Endothelial cell (in vitro differentiated cells): ENCODE measurements at places on chromosomes 1 and 21. TPM values are rescaled to one million over a fixed set of nuclear protein-coding genes. Genes with fewer than 3 reads are reported as not detected.

DNA sequence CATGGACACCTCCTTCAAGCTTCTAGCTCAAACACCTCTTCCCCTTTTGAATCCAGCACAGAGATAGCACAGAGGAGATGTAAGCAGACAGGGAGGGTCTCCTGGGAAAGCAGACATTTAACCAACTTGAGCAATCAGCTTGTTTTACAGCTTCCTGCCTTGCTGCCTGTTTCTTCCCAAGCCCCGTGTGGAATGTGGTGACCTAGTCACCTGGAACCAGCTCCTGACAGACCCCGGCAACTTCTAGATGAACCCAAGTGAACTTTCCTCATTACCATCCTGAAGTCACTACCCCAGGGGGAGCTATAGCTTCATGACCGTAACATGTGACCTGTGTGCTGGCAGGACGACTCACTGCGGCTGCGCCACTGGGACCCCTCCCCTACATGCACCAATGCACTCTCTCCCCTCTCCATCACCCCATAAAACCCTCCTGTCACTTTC, 24.1 kb upstream of the TTF2 start:
- peaks cover 22% of the 10 kb centered on the region for H3K4me1 ChIP-seq
- H3K36me3 ChIP-seq, result no peaks in the 10 kb centered on the region
- no peak for DNase-seq
- H3K27me3 ChIP-seq, result no peaks in the 10 kb centered on the region

PPOX gene
- 39.0 TPM for total RNA-seq

DNA sequence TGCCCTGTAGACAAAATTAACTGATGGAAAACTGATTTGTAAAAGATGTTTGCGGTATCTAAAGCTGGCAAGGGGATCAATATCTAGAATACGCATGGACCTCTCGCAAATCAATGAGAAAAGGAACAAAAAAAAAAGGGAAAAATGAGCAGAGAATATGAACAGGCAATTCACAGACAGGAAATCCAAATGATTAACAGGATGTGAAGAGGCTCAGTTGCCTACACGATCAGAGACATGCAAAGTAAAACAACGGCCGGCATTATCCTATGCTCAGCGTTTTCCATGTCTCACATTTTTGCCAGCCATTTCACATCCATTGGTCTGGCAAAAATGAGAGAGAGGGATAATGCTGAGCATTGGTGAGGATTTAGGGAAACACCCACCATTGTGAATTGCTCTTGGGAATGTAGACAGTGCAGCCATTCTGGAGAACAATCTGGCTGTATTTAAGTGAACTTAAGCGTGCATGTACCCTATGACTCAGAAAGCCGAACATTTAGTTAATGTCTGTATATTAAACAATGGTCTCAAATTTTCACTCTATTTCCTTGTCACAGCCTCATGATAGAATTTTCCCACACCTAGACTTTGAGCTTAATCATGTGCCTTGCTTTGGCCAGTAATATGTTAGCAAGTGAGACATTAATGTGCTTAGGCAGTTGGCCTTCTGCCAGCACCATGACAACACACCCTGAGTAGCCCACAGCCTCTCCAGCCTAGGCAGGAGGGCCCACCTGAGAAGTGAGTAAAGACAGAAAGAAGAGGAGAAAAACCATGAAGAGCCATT, 61.0 kb upstream of the NBPF3 start:
- DNase-seq, result no peak
- H3K36me3 ChIP-seq, result peaks cover 4% of the 10 kb centered on the region
- no peaks in the 10 kb centered on the region for H3K4me1 ChIP-seq
- H3K27ac ChIP-seq, result no peak overlapping the region

DNA sequence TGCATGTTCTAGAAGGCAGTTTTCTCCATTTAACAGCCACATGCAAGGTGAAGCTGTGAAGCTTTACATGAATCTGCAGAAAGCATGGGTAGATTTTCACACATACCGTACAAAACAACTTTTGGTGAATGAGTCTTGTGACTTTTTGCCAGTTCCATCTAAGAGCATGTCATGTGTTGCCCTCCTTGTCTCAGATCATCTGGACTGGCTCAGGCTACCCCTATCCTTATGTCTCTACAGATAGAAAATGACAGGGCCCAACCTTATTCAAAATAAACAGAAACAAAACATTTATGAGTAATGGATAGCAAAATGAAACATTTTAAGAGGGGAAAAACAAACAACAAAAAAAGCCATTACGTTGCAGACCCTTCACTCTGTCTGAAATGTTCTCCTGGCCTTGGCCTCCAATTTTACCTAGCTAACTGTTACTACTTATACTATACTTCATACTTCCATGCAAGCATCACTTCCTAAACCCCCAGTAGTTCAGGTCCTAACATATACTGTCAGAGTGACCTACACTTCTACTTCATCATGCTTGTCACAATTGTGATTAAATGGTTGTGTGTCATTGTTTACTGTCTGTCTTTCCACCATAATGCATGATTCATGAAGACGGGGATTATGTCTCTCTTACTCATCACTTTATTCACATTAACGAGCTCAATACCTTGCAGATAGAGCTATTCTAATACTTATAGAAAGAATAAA, 39.0 kb downstream of the LRRC8C start:
- H3K27me3 ChIP-seq, result no peaks in the 10 kb centered on the region
- H3K27ac ChIP-seq, result no peak overlapping the region

GRCh38 chr1:70486676-70487458, 75.8 kb downstream of the CTH start:
- H3K4me1 ChIP-seq, result peaks cover 18% of the 10 kb centered on the region
- H3K27ac ChIP-seq, result no peak overlapping the region
- no peaks in the 10 kb centered on the region for H3K36me3 ChIP-seq
- H3K27me3 ChIP-seq, result peaks cover 6% of the 10 kb centered on the region

GRCh38 chr1:200625381-200625824, 4.9 kb upstream of the KIF14 start:
- no peak overlapping the region for H3K27ac ChIP-seq
- peaks cover 3% of the 10 kb centered on the region for H3K27me3 ChIP-seq
- DNase-seq, result no peak

TTC34 gene
- total RNA-seq, result 0.82 TPM

UTP11 gene
- 44.7 TPM for total RNA-seq

GALE gene
- 33.9 TPM for total RNA-seq

DNA sequence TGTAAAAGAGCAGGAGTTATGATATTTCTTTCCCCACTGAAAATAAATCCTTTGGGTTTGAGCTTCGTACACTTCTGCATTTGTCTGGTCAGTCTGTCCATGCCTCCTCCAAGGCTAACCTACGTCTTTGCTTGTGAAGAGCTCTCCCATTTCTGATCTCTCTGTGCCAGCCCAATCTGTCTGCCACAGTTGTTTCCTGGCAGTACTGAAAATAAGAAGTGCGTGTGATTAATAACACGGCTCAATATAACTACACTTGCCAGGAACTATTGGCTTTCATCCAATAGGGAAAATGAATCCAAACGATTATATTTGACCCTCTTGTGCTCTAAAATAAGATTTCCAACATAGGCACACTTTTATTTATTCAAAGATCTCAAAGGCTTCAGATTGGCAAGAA, 19.2 kb upstream of the COL24A1 start:
- H3K4me3 ChIP-seq, result no peak overlapping the region
- no peak for DNase-seq
- no peaks in the 10 kb centered on the region for H3K27me3 ChIP-seq
- H3K36me3 ChIP-seq, result no peaks in the 10 kb centered on the region
- H3K4me1 ChIP-seq, result no peaks in the 10 kb centered on the region

DNA sequence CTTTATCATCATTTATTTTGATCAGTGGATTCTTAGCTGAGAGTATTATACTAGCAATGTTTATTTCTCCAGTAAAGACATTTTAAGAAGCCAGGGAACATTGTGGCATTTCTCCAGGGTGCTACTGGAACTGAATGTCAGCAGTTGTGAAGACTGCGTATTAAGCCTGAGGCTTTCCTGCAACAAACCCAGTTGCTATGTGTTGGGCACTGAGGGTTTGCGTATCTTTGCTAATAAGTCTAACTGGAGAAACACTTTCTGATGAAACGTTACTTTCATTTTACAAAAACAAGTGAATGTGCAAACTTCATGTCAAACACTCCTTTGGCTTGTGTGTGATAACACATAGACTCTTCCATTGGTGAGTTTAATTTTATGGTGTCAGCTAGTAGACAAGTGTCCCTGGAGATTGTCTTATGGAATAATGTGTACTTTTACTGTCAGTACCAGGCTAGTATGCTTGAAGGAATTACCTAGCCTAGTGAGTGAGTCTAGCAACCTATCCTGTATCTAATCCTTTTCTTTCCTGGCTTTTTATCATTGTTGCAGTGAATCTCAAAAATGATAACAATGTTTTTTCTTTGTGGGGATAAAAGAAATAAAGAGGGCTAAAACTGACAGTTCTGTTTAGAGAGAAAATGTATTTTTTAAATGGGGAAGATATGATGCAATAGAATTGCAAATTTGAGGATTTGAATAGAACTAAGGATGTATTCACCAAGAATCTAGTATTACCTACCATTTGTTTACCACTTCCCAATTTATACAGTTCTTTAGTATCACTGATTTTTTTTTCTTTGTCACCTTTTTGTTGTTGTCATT, 70.1 kb downstream of the MTR start:
- no peaks in the 10 kb centered on the region for H3K4me1 ChIP-seq
- DNase-seq, result no peak
- H3K36me3 ChIP-seq, result peaks cover 32% of the 10 kb centered on the region
- H3K27ac ChIP-seq, result no peak overlapping the region

- no peaks in the 10 kb centered on the region for H3K4me1 ChIP-seq
- no peak for DNase-seq
- H3K4me3 ChIP-seq, result no peak overlapping the region
- H3K27ac ChIP-seq, result no peak overlapping the region
Observed at GRCh38 chr1:165055581-165055980, 300.9 kb downstream of the LMX1A start.

GRCh38 chr1:69459244-69459643, 108.5 kb upstream of the LRRC7 start:
- no peak overlapping the region for H3K27ac ChIP-seq
- H3K4me3 ChIP-seq, result no peak overlapping the region
- no peak for DNase-seq
- no peaks in the 10 kb centered on the region for H3K4me1 ChIP-seq
- no peaks in the 10 kb centered on the region for H3K27me3 ChIP-seq

DNA sequence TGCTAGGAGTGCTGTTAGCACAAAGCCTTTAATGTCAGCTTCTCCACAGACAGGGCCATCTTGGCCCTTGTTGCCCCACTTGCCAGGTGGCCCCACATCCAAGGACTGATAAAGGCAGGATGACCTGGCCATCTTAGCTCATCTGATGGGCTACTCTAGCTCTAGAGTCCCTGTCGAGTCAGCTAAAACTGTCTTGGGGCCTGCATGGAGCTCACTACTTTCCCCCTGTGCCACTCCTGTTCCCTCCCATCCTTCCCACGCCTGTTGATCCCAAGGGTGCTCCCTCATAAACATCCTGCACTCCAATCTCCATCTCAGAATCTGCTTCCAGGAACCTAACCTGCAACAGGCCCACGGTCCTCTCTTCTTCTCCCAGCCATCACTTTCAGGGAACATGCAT, 652 bp upstream of the GPX7 start:
- H3K36me3 ChIP-seq, result peaks cover 9% of the 10 kb centered on the region
- peaks cover 6% of the 10 kb centered on the region for H3K27me3 ChIP-seq
- peaks cover 42% of the 10 kb centered on the region for H3K4me1 ChIP-seq
- DNase-seq, result no peak

CELA3A gene
- not detected for total RNA-seq

DNA sequence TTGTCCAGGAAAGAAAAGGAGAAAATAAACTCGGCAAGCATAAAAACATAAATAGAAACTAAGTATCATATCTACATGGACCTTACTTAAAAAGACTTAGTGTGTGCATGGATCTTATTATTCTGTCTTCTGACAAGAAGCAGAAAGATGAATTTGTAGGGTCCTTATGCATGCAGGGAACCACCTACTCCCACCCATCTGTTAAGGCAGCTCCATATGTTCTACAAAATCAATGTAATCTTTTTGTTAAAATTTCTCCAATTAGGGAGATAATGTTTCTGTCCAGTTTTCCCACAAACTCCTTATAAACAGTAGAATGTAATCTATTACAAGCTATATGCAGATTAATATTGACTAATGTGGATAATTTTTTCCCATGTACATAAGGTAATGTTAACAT, 13.9 kb upstream of the PTPN14 start:
- H3K36me3 ChIP-seq, result no peaks in the 10 kb centered on the region
- H3K27ac ChIP-seq, result no peak overlapping the region
- no peaks in the 10 kb centered on the region for H3K27me3 ChIP-seq
- no peaks in the 10 kb centered on the region for H3K4me1 ChIP-seq

DNA sequence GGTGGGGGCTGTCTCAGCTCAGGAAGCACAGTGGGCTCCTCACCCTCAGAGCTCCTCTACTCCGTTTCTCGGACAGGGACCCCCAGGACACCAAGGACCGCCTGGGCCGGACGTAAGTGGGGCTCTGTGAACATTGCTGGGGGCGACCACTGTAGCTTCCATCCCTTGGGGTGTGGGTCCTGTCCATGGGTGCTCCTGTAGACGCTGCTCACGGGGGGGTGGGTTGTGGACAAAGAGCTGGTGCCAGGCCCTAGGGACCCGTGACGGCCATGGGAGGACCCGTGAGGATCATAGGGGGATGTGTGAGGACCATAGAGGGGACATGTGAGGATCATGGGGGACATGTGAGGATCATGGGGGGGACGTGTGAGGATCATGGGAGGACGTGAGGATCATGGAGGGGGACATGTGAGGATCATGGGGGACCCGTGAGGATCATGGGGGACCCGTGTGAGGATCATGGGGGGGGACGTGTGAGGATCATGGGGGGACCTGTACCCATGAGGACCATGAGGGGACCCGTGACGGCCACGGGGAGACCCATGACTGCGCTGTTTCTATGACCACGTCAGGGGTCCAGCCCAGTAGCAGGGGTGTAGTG, 18.1 kb downstream of the COL6A1 start:
- H3K4me1 ChIP-seq, result no peaks in the 10 kb centered on the region
- peaks cover 1% of the 10 kb centered on the region for H3K27me3 ChIP-seq
- H3K4me3 ChIP-seq, result peak overlapping the region; percentile 29
- no peak overlapping the region for H3K27ac ChIP-seq
- H3K36me3 ChIP-seq, result peaks cover 1% of the 10 kb centered on the region
- no peak for DNase-seq

DNA sequence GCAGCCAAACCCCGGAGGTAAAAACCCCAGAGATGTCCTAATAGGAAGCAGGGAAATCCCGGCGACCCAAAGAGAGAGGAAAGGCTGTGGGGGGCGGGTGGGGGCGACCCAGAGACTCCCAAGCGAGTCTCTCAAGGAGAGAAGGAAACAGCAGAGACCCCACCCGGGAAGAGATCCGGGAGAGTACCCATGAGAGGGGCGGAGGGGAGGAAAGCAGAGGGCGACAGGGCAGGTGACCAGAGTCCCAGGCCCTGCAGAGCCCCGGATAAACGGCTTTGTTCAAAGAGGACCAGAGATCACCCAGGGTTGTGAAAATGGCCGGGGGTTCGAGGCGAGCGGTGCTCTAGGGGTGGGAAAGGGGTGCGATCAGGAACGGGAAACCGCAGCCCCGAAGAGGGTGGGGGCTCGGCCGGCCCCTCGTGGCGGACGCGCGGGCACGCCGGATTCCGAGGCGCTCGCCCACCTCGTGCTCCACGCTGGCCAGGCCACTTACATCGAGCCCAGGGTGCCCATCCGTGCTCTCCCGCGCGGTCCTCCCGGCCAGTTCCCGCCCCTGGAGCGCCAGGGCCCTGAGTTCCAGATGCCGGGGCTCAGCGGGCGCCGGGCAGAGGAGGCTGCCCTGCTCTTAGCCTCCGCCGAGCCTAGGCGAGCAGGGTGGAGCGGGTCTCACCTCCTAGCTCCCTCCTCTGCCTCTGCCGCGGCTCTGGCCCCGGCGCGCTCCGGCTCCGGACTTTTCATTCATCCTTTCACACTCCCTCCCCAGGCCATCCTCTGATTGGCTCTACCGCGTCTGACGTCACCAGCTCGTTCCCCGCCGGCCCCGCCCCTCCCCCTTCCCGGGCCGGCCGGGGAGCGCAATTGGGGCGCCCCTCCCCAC, 52.3 kb downstream of the RHBG start:
- peaks cover 29% of the 10 kb centered on the region for H3K4me1 ChIP-seq
- H3K27me3 ChIP-seq, result peaks cover 28% of the 10 kb centered on the region
- peaks cover 8% of the 10 kb centered on the region for H3K36me3 ChIP-seq
- peak overlapping the region; percentile 88 for H3K4me3 ChIP-seq

PROX1 gene
- 7.2 TPM for total RNA-seq
